ENCODE measurements at places on chromosomes 13 and 19.

- DNase-seq: no peak
These were observed 16.3 kb downstream of the CILP2 start for GRCh38 chr19:19554074-19555023.

- no peak for DNase-seq
These were observed 454.9 kb upstream of the HTR2A start for GRCh38 chr13:47351798-47352197.

DNA sequence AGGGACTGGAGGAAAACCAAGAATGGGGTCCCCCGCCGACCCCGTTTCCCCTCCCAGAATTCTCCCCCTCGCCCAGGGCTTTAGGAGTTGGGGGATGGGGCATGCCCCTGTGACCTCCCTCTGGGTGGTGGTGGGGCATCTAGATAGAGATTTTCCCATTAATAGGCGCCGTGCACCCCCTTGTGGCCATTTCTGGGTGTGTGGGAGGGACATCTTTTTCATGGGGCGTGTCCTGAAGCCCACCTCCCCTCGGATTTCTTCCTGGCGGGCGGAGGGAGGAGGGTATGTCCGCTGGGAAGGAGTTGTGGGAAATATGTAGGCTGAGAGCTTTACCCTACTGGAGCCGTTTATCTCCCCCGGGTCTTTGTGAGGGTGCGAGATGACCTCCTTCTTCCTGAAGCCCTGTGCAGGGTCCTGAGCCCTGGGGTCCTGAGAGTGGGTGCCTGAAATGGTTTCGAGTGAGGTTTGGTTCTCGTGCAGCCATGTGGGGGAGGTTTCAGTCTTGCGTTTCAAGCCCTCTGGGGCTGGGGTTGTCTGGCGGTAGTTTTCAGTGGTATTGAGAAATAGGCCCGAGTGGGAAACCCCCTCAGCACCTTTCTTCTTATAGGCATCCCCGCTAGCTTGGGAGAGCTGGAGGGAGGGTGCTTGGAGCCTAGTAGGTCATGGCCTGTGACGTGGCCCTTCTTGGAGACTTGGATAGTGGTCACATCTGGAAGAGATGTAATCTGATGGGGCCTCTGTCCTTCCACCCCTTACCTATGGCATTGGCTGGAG lies 1.0 kb downstream of the PRMT1 start:
- no peak for DNase-seq

GRCh38 chr13:25473864-25474263 lies 102.1 kb downstream of the ATP8A2 start:
- no peak for DNase-seq

DNA sequence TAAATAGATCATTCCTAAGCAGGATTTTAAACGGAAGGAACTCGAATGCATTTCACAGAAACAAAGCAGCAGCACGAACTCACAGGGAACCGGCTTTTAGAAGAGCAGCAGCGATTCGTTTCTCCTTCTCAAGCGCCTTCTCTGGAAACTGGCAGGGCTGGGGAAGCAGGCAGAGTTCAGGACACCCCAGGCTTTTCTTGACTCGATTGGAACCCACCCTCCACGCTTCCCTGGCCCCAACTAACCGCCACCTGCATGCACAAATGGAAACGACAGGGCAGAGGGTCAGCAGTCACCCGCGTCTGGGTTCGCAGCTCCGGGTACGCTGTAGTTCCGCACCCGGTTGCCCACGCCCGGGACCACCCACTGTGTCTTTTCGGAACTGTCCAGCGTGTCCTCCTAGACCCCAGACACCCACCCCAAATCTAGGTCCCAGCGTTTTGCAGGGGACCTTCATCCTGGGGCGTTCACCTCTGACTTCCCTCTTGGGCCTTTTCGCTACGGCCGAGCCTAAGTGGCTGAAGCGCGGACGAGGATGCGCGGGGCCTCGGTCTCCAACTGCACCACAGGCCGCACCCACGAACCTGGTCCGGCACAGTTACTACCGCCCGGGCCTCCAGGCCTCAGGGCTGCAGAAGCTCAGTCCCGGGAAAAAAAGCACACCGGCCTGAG lies 500 bp downstream of the ZFP30 start:
- DNase-seq: peak; percentile 5

- DNase-seq: peak; percentile 50
These were observed 5.0 kb upstream of the JUNB start for GRCh38 chr19:12786141-12786870.

GRCh38 chr19:37654118-37654517 lies 1.1 kb downstream of the ZFP30 start:
- DNase-seq: no peak

Data from anterior cingulate cortex (tissue), 58 donors.